Endothelial cell of umbilical vein (primary cell): ENCODE measurements at places on chromosomes 11 and 22.
A peak's percentile ranks its signal among the peaks of the same experiment; 100 is the strongest.

- no peak for DNase-seq
Measured at GRCh38 chr11:26245046-26245445, 86.9 kb upstream of the ANO3 start.

GRCh38 chr11:113182288-113182687, 132.1 kb upstream of the TTC12 start:
- no peak for DNase-seq

- no peak for DNase-seq
Measured at GRCh38 chr11:86955111-86955360, 159 bp downstream of the FZD4 start.

GRCh38 chr22:42229455-42230149, 40.9 kb downstream of the TCF20 start:
- DNase-seq: peak; percentile 6

GRCh38 chr11:77440678-77441077, 33.2 kb downstream of the PAK1 start:
- DNase-seq: no peak
